ENCODE measurements at places on chromosomes 13 and 19.

- peak; percentile 70 for DNase-seq
These were observed 324.0 kb downstream of the GPC5 start for GRCh38 chr13:91722267-91722884.

- DNase-seq, result peak; percentile 39
These were observed 16.8 kb downstream of the FPR2 start for GRCh38 chr19:51777570-51778462.

- DNase-seq, result no peak
These were observed 18.7 kb upstream of the NMRK2 start for GRCh38 chr19:3914199-3914598.

DNA sequence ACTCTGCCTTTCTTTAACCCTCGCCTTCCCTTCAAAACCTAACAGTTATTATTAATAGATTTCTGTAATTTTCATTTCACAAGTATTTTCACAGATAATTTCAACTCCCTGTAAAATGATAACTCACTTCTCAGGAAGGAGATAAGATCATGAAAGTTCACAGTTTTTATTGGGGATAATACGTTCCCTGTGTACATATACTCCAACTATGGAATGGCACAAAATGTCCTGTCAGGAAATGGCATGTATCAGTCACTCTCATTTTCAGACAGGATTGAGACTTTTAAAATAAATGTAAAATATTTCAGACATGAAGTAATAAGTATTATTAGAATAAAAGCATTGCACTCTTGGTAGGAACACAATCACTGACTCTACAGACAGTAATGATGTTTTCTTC lies 932 bp upstream of the TRAPPC2B start:
- no peak for DNase-seq

GRCh38 chr13:100650326-100650725 lies 24.3 kb downstream of the TMTC4 start:
- DNase-seq, result peak; percentile 95

DNA sequence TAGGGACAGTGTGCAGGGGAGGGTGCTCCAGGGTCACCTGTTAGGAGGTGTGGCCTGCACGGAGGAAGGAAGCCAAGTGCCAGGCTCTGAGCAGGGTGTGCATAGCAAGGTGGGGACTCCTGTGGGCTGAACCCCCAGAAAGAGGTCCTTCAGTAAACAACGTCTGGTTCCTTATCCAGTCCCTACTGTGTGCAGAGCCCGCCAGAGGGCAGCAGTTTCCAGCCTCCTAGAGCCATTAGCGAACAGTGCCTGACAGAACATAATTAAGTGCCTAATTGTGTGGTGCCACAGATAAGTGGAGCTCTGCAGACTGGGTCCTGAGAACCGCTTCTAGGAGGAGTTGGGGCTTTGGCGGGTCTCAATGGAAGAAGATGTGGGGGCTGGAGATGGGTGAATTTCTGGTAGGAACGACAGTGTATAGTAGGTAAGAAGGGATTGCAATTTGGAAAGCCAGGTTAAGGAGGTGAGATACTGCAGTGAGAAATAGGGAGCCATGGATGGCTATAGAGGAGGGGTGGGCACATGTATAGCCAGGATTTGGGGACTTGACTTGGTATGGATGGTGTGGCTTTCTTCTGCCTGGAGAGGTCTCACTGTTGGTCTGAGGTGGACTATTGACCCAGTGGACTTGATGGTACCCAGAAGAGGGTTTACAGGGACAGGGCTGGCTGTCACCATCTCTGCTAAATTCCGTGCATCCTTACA lies 323.1 kb downstream of the ZNF536 start:
- no peak for DNase-seq

- DNase-seq, result no peak
These were observed 23.9 kb upstream of the CXCL17 start for GRCh38 chr19:42466521-42467182.

- DNase-seq, result no peak
These were observed at the start of gene TMEM86B for GRCh38 chr19:55228403-55229031. Gene TMEM86B, minus strand, starts transcription at chr19:55228763. Its CDS starts 22 bp downstream, at chr19:55228741.

Data from NCI-H1694 (cell line).